A673 (cell line): ENCODE measurements at places on chromosomes 13 and 19.

GRCh38 chr19:51712461-51713081 lies 11.2 kb downstream of the HAS1 start:
- peak; percentile 68 for DNase-seq

- DNase-seq, result no peak
Observed at GRCh38 chr13:112643759-112644459, 45.9 kb upstream of the ATP11A start.

DNA sequence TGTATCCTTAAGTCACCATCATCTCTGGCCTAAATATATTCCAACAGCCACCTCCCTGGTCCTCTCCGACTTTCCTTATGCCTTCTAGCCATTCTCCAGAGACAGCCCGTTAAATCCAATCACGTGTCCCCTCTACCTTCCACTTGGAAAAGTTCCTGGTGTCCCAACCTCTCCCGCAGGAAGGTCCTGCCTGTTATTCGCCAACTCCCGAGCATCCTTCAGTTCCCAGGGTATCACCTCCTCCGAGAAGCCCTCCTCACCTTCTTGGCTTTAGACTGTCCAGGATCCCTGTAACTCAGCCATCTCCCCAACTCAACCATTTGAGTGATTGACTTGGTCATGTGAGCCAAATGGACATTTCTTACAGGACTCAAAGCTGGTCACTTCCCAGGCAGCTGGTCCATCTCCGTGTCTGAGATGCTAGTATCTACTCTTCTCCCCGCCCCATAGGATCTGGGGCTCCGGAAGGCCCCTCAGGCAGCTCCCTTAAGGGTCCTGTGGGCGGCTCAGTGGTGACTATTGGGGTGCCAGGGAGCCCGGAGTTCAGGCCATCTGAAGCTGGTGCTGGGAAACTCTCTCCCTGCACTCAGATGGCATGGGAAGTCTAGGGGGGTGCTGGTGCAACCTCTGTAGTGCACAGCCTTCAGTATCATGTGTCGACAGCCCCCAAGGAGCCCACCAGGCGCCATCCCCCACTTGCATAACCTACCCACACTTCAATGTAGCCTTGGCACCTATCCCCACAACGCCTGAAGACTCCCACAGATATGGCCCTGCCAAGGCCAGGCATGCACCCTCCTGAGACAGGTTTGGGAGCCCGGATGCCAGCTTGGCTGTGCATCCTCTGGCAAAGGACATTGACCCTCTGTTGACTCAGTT lies 27.9 kb upstream of the NANOS3 start:
- no peak for DNase-seq

DNA sequence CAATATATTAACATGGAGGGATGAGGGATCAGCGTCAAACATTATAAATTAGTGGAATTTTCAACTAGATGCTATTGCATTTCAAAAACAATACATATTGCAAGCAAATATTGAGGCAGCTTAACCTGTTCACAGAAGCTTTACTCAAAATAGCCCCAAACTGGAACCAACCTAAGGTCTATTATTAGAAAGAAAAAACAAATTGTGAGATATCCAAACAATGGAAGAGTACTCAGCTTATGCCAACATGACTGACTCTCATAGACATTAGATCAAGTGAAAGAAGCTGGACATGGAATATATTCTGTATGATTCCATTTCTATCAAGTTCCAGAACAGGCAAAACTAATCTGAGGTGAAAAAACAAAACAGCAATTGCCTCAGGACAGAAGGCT lies 27.6 kb upstream of the NEK3 start:
- no peak for DNase-seq

GRCh38 chr13:106521095-106521799 lies 14.2 kb downstream of the EFNB2 start:
- no peak for DNase-seq
